ENCODE measurements at places on chromosomes 7 and 10.

GRCh38 chr7:53191191-53191695, 155.8 kb downstream of the POM121L12 start:
- H3K4me1 ChIP-seq: no peaks in the 10 kb centered on the region
- H3K4me3 ChIP-seq: no peak overlapping the region
- H3K27me3 ChIP-seq: no peaks in the 10 kb centered on the region
- H3K36me3 ChIP-seq: no peaks in the 10 kb centered on the region
- H3K27ac ChIP-seq: no peak overlapping the region
- DNase-seq: no peak

- H3K4me1 ChIP-seq: no peaks in the 10 kb centered on the region
- no peak for DNase-seq
- no peaks in the 10 kb centered on the region for H3K36me3 ChIP-seq
- H3K4me3 ChIP-seq: no peak overlapping the region
- H3K27me3 ChIP-seq: no peaks in the 10 kb centered on the region
These were observed 56.7 kb upstream of the SEMA3A start for GRCh38 chr7:84251277-84251781.

DNA sequence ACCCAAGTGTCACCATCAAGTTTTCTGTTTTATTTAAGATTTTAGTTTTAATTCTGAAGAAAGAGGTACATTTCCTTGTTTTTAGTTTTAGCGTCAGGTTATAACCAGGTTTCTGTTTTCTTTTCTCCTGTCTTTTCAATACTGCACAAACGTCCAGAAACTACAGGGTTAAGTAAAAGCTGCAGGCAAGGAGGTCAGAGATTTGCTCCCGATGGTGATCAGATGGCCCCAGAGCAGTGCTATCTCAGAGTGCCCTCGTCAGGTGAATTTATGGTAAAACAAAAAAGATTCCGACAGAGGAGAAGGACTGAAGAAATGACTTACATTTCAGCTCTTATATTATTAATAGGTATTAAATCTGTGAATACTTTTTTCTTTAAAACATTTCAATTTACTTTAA, 128.2 kb downstream of the STRA8 start:
- no peak for DNase-seq
- H3K36me3 ChIP-seq: peaks cover 10% of the 10 kb centered on the region
- peaks cover 7% of the 10 kb centered on the region for H3K4me1 ChIP-seq
- H3K27me3 ChIP-seq: no peaks in the 10 kb centered on the region
- no peak overlapping the region for H3K27ac ChIP-seq

DNA sequence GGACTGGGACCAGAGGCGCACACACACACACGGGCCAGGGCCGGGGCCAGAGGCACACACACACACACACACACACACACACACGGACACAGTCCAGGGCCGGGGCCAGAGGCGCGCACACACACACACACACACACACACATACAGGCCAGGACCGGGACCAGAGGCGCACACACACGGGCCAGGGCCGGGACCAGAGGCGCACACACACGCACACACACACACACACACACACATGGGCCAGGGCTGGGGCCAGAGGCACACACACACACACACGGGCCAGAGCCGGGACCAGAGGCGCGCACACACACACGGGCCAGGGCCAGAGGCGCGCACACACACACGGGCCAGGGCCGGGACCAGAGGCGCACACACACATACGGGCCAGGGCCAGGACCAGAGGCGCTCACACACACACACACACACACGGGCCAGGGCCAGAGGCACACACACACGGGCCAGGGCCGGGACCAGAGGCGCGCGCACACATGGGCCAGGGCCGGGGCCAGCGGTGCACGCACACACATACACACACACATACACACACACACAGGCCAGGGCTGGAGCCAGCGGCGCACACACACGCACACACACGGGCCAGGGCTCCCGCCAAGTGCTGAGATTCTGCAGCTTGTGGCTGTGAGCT, 268.8 kb downstream of the ELFN1 start:
- H3K4me1 ChIP-seq: peaks cover 62% of the 10 kb centered on the region
- no peaks in the 10 kb centered on the region for H3K27me3 ChIP-seq
- no peak for DNase-seq
- H3K27ac ChIP-seq: peak overlapping the region; percentile 96
- H3K36me3 ChIP-seq: peaks cover 40% of the 10 kb centered on the region

- no peaks in the 10 kb centered on the region for H3K36me3 ChIP-seq
- no peak overlapping the region for H3K27ac ChIP-seq
- no peak overlapping the region for H3K4me3 ChIP-seq
- H3K4me1 ChIP-seq: no peaks in the 10 kb centered on the region
- no peak for DNase-seq
These were observed 41.1 kb downstream of the CPVL start for GRCh38 chr7:29105191-29105590.

- no peaks in the 10 kb centered on the region for H3K27me3 ChIP-seq
- no peak overlapping the region for H3K27ac ChIP-seq
- no peak overlapping the region for H3K4me3 ChIP-seq
These were observed 121.3 kb downstream of the SEMA3A start for GRCh38 chr7:84073186-84073875.

- no peak overlapping the region for H3K4me3 ChIP-seq
- no peak overlapping the region for H3K27ac ChIP-seq
- H3K27me3 ChIP-seq: peaks cover 33% of the 10 kb centered on the region
- H3K4me1 ChIP-seq: peaks cover 6% of the 10 kb centered on the region
These were observed 179.5 kb upstream of the RNF32 start for GRCh38 chr7:156460858-156461627.

DNA sequence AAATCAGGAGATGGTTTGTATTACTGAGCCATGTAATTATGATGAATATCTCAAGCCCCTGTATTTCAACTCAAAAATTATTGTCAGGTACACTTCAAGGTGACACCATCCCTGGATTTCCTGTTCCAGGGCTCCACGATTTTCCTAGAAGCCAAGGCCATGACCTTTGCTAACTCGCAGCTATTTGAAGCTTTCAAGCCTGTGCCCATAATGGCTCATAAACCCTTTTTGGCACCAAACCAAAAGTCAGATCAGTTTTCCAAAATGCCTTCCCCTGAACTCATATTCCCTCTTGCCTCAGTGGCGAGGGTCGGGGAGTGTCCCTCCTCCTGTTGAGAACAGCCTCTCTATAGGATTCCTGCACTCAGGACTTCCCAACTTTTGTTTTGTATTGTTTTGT, 70.8 kb downstream of the HIP1 start:
- peaks cover 7% of the 10 kb centered on the region for H3K36me3 ChIP-seq
- H3K27ac ChIP-seq: no peak overlapping the region
- H3K4me1 ChIP-seq: peaks cover 5% of the 10 kb centered on the region
- no peak for DNase-seq

DNA sequence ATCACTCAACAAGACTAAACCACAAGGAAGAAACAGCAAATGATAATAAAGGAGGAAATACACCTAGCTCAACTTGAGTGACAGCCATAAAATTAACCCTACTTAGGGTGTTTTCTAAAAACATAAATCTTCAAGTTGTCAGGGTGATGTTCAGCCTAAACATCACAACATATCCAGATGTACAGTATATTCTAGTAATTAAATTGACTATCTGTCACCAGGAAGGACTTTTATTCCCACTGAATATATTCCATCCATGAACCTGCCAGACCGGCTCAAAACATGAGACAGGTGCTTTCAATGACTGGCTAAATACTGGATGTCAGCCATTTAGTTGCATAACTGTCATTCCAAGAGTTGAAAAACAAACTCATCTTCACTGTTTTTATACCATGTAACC, 298.1 kb upstream of the NEBL start:
- no peak overlapping the region for H3K27ac ChIP-seq
- H3K36me3 ChIP-seq: no peaks in the 10 kb centered on the region
- H3K4me3 ChIP-seq: no peak overlapping the region
